ENCODE measurements at places on chromosomes 1 and 21.
A peak's percentile ranks its signal among the peaks of the same experiment; 100 is the strongest.

GRCh38 chr21:17537299-17537698, 24.5 kb downstream of the CXADR start:
- no peak for DNase-seq

GRCh38 chr1:107858323-107858722, 106.7 kb downstream of the VAV3 start:
- no peak for DNase-seq

DNA sequence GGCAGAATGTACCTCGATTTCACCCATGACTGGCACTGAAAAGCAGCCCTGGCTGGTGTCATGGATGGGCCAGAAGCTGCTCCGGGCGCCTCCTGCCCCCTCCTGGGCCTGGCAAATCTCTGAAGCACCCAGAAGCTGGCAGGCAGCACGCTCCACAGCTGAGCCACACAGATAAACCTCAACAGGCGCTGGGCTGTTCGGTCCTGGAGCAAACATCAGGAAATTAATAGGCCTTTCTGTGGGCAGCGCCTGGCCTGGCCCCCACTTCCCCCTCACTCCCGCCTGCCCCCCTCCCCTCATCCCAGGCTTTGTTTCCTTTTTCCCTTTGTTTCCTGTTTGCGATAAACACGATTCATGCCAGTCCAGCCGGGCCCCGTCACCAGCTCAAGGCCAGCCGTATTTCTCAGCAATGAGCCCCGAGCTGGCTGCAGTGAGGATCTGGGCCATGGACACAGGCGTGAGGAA, 20.1 kb upstream of the DISP3 start:
- no peak for DNase-seq

- DNase-seq: no peak
Measured at GRCh38 chr1:204871405-204872037, 859 bp downstream of the NFASC start.

- no peak for DNase-seq
Measured at GRCh38 chr1:6600410-6601048, 2.1 kb downstream of the KLHL21 start.

DNA sequence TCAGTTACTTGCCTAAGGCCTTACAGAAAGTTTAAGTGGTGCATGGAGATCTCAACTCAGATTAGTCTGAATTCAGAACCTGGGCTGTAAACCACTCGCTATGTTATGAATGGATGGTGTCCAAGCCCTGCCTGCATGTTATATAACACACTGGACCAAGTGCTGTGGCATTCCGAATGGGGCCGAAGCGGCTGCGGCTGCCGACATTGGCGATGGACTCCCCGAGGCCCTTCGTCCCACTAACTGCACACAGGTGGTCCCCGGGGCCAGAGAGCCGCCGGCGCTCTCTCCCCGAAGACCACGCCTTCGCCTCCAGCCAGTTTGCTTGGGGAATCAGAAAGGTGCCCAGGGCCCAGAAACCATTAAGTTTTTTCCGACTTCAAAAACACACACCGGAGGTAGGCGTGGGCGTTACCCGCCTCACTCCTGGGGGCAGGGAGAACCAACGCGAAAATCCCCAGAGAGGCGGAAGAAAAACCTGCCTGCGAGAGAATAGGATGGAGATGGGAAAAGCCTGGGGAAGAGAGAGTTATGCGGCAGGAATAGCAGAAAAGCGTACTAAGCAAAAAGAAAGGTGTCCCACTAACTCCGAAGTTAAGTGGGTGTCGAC, 579 bp upstream of the TENT5C start:
- no peak for DNase-seq

DNA sequence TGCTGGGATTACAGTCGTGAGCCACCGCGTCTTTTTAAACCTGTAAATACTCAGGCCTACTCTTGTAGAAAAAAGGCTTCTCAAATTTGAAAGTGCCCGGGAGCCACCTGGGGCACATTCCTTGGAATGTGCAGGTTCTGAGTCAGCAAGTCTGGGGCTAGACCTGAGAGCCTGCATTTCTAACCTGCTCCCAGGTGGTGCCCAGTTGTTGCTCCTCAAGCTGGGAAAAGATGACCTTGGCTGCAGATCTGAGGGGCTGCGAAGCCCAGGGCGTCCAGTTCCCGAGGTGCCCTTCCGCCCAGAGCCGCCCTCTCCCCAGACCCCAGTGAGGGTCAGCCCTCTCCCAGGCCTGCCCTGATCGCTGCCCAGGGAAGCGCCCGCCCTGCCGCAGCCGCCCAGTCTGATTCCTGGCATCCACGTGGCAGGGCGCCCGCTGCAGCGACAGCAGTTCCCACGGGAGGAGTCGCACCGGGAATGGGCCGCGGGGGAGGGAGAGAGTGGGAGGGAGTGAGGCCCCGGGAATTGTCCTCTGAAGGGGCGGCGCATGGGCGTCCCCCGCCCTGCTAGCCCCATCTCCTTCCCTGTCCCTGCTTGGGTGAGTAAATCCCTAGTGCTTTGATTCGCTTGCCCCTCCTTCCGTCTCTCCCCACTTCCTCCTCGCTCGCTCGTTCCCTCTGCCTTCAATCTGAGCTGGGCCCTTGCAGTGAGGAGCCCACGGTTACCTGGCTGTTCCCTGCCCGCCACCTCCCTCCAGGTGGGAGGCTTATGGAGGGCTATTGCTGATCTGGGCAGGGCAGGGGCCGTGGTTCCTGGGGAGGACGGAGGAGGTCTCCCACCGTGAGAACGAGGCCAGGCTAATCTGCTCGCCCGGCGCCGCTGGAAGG, 18.8 kb upstream of the TENT5B start:
- no peak for DNase-seq

DNA sequence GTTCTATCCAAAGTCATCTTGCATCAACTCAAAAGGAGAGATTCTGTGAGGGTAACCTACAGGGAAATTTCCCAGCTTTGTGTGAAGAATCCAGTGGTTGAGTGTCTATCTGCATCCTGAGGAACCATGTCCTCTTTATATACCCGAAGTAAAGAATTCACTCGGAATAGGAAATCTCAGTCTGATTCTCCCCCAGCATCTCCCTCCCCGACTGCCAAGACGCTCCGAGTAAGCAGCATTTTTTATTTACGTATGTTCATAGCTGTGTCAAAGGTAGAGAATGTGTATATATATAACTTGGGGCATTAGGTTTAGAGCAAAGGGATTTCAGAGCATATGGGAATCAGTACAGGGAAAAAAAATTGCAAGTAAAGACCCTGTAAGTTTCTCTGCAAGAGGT, 170.2 kb downstream of the SYT2 start:
- no peak for DNase-seq

DNA sequence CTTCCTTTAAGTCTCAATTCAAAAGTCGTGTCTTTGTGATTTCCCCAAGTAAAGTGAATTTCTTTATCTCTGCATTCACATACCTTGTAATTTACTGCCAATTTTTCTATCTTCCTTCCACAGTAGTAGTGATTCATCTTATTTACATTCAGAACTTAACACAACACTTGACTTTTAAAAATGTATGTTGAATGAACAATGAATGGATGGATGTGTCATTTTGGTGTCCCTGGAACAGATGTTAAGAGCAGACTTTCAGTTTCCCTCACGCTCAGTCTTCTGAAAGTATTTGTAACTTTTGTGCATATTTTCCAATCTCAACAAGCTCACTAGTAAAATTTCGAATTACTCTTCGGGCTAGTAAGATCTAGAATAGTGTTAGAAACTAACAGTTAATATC, 352.0 kb downstream of the HHIPL2 start:
- DNase-seq: no peak

DNA sequence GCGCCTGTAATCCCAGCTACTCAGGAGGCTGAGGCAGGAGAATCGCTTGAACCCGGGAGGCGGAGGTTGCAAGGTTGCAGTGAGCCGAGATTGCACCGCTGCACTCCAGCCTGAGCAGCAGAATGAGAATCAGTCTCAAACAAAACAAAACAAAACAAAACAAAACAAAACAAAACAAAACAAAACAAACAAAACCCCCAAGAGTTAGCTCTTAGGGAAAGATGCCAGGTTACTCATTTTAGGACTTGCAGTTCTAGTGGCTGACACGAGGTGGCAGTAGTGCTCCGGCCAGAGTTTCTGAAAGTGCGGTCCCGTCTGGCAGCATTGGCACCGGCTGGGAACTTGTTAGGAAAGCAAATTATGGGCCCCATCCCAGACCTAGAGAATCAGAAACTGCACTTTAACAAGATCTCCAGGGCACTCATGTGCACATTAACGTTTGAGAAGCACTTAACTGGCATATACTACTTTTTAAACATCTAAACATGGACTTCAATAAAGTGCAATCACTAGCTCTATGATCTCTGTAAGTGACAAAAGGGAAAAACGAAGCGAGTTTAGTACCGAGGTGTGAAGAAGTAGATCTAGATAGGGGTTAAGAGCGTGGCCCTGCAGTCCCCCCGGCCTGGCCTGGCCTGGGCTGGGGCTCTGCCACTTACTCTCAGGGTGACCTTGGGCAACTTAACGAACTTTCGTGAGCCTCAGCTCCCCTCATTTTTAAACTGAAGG, 41.9 kb upstream of the TNFRSF1B start:
- DNase-seq: no peak

GRCh38 chr21:44530903-44531605, 8.9 kb downstream of the KRTAP10-1 start:
- DNase-seq: no peak

DNA sequence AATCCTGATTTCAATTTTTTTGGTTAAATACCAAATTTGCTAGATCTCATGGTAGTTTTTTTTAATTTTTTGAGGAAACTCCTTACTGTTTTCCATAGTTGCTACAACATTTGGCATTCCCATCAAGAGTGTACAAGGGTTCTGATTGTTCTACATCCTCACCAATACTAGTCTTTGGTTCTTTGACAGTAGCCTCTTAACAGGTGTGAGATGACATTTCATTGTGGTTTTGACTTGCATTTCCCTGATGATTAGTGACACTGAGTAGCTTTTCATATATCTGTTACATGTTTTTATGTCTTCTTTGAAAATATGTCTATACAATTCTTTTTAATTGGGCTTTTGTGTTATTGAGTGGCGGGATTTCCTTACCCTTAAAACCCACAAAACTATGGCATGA, 20.9 kb upstream of the RGS13 start:
- no peak for DNase-seq

- no peak for DNase-seq
Measured at GRCh38 chr21:44005071-44005470, 7.0 kb upstream of the TRAPPC10 start.

GRCh38 chr1:218946147-218946546, 227.5 kb upstream of the LYPLAL1 start:
- DNase-seq: no peak

DNA sequence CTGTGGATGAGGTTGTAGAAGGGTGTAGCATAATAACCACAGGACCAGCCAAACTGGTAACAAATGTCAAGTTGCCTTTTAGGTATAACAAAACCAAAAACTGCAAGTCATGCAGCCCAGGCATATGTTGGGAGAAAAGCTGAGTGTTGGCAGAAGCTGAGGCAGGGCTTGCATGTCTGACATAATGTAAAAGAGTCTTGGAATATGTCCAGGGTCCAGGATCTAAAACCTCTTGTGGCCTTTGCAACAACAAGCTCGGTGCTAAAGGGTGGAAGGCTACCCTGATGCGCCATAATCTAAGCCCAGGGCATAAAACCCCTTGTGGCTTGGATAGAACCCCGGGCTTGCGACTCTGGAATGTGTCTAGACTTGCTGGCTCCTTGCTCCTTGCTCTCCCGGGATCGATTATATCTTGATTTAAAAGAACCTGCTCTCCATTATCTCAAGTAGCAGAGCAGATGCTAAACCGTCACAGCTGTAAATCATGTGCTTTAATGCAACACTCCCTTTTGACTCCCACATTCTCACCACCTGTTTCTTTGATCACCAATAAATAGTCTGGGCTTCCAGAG, 26.5 kb upstream of the SLC35A3 start:
- no peak for DNase-seq

- DNase-seq: no peak
Measured at GRCh38 chr1:49323925-49324540, 547.3 kb upstream of the BEND5 start.

- DNase-seq: no peak
Measured at GRCh38 chr1:58950897-58951296, 167.1 kb upstream of the JUN start.

DNA sequence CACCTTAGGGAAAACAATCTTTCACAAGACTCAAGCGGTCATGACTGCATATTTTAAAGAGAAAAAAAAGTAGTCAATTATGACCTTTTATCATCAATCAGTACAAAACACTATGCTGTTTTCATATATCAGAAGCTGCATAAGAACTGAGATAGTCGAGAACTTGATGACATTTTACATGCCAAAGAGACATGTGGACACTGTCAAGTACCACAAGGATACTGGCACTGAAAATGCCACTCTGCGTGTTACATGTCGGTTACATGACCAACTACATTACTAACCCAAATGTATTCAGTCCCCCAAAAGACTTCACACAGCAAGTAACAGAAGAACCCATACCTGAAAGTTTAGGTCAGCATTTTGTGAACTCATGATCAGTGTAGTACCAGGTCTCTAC, 975.0 kb upstream of the ADGRL4 start:
- no peak for DNase-seq

- no peak for DNase-seq
Measured at GRCh38 chr1:234633246-234634003, 23.4 kb upstream of the IRF2BP2 start.

- no peak for DNase-seq
Measured at GRCh38 chr1:60569189-60569588, 495.6 kb upstream of the C1orf87 start.

GRCh38 chr1:8578132-8578877, 239.1 kb downstream of the RERE start:
- no peak for DNase-seq

DNA sequence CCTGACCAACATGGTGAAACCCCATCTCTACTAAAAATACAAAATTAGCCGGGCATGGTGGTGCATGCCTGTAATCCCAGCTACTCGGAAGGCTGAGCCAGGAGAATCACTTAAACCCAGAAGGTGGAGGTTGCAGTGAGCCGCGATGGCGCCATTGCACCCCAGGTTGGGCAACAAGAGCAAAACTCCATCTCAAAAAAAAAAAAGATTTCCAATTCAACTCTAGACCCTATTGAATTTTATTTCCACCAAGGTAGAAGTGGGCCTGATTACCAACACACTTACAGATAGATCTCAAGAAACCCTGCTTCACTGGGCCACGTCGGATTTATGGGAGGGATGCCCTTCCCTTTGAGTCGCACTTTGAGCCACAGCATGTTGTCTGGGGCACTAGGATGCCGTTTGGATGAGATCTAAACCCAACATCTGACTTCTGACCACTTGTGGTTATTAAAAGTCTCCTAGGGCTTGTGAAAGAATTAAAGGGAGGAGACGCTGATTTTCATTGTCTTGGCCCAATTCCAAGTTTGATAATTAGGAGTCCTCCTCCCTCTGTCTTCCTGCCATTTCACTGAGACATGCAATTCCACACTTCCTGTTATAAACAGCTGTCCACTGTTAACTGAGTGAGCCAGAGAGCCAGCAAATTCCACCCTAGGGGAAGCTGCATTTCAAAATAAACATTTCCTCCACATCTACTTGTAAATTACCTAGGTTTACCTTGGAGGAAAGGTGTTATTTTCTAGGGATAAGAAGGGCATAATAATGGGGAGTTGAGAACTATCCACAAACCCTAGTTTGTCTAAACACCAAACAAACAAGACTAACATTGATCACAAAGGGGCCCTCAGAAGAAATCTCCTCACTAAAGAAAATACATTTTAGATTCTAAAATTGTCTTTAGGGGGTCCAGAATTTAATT, 5.2 kb upstream of the RERE start:
- peak; percentile 66 for DNase-seq
